ENCODE measurements at places on chromosomes 13 and 19.

DNA sequence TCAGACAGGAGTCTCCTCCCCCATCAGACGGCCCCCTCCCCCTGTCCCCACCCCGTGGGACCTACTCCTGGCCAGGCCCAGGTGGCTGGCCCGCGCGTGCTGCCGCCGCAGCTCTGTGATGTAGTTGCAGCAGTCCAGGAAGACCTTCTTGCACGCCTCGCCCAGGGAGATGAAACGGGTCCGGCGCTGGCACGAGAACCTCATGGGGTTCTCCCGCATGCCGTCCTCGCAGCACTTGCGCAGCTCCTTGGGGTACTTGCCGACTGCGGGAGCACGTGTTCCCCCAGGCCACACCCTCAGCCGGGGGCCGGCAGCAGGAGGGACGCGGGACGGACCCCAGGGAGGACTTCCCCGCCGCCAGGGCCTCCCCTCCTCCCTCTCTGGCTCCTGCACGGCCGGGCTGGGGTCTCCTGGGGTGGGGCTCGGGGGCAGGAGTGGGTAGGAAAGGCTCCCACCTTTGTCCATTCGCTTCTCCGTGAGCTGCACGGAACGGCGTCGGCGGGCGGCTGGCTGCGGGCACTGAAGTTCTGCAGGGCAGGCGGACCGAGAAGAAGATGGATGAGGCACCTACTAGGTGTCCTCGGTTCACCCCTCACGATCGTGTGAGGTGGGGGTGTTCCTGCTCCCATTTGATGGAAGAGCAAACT is 13.3 kb downstream of the C3 start:
- DNase-seq, result no peak

DNA sequence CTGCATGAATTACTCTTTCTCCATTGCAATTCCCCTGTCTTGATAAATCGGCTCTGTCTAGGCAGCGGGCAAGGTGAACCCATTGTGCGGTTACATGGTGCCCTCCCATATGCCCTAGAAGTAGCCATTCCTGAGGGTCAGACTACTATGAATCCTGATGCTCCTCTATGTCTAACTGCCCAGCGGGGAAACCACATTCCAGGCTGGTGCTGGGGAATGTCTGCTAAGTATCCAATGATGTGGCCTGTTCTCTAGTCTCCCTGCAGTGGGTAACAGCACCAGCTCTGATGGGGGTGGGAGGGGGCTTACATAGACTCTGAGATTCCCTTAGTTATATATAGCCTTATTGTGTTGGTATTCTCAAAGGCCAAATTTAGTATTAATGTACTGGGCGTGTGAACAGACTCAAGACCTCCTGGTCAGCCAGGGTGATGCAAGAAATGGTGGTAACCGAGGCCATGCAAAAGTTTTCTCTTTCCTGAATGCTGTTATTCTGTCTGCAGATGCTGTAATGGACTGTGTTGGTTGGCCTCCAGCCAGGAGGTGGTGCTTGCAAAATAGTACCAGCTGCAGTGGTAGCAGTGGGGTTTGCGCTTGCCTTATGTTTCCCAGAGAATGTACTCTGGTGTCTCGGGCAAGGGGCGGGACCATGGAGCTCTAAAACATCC is 564.8 kb upstream of the SLITRK1 start:
- DNase-seq, result no peak

- DNase-seq, result no peak
These were observed 27.2 kb downstream of the MYH14 start for GRCh38 chr19:50230379-50231351.

DNA sequence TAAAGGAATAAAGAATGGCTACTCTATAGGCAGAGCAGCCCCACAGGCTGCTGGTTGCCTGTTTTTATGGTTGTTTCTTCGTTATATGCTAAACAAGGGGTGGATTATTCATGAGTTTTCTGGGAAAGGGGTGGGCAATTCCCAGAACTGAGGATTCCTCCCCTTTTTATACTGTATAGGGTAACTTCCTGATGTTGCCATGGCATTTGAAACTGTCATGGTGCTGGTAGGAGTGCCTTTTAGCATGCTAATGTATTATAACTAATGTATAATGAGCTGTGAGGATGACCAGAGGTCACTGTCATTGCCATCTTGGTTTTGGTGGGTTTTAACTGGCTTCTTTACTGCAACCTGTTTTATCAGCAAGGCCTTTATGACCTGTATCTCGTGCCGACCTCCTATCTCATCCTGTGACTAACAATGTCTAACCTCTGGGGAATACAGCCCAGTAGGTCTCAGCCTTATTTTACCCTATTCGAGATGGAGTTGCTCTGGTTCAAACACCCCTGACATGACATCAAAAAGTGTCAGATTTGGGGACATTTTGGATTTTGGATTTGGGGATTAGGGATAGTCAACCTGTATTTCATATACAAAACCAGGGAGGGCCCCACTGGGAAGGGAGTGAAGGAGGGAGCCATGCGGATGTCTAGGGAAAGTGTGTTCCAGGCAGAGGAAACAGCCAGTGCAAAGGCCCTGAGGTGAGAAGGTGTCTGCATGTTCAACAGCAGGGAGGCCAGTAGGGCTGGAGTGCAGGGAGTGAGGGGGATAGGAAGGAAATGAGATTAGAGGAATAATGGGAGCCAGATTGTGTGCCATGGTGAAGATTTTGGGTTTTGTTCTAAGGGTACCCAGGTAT is 10.9 kb downstream of the FXYD5 start:
- no peak for DNase-seq

GRCh38 chr19:55209693-55210472 is 582 bp upstream of the PTPRH start:
- DNase-seq, result peak; percentile 77

DNA sequence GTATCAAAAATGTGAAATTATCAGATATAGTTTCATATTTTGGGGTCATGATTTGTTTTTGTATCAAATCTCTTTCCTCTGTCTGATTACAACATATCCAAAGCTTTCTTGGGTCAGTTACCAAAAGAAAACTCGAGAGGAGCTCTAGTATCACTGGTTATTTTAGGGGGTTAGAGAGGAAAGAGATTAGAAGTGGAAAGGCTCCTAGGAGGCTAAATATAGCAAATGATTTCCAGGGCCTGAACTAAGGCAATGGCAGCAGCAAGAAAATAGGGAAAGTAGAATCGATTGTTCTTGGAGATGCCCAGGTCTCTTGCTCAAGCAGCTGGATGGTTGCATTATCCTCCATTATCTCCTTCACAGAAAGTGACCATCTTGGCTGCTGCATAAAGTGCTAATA is 72.9 kb downstream of the NHLRC3 start:
- DNase-seq, result no peak

DNA sequence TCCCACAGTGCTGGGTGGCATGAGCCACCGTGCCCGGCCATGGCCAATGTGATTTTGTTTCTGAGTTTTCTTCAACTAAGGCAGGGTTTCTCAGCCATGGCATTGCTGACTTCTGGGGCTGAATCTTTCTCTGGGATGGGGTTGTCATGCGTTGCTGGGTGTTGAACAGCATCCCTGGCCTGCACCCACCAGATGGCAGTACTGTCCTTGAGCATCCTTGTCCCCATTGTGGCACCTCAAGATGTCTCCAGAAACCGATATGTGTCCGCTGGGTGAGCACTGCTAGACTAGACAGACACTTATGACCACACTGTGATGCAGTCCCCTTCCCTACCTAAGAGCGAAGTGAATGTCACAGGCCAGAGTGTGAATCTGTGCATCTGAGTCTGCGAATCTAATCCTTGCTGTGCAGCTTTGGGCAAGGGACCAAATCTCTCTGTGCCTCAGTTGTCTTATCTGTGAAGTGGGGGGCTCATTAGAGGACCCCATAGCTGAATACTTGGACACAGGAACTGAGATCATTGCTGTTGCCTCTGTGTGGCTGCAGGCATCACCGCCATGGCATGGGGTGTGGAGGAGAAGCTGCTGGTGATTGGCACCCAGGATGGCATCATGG is 50.3 kb upstream of the SIN3B start:
- peak; percentile 12 for DNase-seq

DNA sequence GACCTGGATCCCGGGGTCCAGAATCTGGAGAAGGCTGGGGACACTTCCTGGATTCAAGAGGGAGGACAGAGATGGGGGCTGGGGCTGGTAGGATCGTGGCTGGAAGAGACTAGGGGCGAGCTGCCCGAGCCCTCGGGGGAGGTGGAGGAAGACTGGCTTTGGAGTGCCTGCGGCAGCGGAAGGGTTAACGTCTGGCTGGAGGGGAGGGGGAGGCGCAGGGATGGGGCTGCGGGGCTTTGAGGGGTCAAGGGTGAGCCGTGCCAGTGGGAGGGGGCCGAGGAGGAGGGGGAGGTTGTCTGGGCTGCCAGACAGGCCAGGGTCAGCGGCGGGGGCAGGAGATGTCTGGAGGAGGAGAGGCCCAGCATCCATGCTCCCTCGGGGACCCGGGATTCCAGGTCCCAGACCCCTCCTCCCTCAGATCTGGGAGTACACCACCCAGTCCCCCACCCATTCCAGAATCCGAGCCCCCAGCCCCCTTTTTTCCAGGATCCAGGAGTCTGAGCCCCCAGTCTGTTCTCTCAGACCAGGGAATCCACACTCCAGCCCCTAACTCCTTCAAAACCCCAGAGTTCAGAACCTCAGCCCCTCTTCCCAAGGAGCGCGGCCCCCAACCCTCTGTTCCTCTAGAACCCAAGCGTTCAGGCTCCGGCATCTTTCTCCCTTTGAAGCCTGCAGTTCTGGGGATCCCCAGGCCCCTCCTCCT is 3.2 kb upstream of the SPACA6 start:
- DNase-seq, result no peak

DNA sequence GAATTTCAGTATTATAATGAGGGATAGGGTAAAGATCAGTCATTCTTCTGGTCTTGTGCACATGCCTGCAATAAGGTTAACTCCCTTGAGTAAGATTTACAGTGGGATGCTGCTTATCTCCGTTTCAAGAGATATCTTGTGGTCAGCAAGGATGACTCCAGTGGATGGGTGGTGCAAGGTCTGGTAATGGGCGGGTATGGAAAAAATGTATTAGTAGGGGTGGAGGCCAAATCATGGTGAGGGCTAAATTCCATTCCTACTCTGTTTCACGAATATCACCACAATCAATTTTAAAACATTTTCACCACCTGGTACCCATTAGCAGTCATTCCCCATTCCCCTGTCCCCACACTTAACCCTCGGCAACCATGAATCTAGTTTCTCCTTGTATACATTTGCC is 40.6 kb downstream of the CCDC122 start:
- no peak for DNase-seq

DNA sequence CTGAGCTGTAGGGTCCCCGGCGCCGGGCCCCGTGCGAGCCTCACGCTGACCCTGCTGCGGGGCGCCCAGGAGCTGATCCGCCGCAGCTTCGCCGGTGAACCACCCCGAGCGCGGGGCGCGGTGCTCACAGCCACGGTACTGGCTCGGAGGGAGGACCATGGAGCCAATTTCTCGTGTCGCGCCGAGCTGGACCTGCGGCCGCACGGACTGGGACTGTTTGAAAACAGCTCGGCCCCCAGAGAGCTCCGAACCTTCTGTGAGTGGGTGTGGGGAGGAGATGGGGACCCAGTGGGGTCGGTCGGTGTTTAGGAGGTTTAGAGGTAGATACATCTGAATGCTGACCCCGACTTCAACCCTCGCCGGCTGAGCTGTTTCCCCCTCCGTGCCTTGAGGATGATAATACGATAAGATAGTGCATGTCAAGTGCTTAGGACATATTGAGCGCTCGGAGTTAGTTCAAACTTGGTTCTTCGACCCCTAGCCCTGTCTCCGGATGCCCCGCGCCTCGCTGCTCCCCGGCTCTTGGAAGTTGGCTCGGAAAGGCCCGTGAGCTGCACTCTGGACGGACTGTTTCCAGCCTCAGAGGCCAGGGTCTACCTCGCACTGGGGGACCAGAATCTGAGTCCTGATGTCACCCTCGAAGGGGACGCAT is 1.9 kb downstream of the ICAM5 start:
- no peak for DNase-seq

- DNase-seq, result no peak
These were observed 16.5 kb downstream of the AP2S1 start for GRCh38 chr19:46834121-46834520.

GRCh38 chr19:35457173-35457572 is 9.1 kb downstream of the FFAR2 start:
- no peak for DNase-seq

DNA sequence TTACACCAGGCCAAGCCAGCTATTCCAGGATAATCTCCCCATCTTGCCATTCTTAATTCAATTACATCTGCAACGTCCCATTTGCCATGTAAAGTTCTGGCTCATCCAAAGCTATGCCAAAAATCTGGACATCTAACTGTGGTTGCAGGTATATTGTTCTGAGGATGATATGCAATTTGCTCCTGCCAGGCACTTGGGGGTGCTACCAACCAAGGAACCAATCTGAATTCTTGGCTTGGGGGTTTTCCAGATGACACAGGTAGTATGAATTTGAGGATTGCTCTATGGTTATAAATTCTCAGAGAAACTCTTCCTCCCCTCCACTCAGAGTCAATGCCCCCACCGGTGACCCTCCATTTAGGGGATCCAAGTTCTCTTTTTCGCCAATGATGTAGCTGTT is 33.0 kb downstream of the CRYL1 start:
- peak; percentile 11 for DNase-seq
